Airway epithelial cell (primary cell): ENCODE measurements at places on chromosomes 6 and 20. TPM values are rescaled to one million over a fixed set of nuclear protein-coding genes. Genes with fewer than 3 reads are reported as not detected.

The DZANK1 gene
- 0.71 and 1.1 TPM in 2 replicates for total RNA-seq

The VSX1 gene
- not detected in 2 replicates for total RNA-seq

The TINAG gene
- not detected in 2 replicates for total RNA-seq

The HLA-DQA1 gene
- not detected in 2 replicates for total RNA-seq

The APMAP gene
- 75.8 and 82.4 TPM in 2 replicates for total RNA-seq
